NCI-H345 (cell line): ENCODE measurements at places on chromosomes 16 and 17.

GRCh38 chr16:28845293-28845692, 855 bp downstream of the TUFM start:
- peak; percentile 9 for DNase-seq

DNA sequence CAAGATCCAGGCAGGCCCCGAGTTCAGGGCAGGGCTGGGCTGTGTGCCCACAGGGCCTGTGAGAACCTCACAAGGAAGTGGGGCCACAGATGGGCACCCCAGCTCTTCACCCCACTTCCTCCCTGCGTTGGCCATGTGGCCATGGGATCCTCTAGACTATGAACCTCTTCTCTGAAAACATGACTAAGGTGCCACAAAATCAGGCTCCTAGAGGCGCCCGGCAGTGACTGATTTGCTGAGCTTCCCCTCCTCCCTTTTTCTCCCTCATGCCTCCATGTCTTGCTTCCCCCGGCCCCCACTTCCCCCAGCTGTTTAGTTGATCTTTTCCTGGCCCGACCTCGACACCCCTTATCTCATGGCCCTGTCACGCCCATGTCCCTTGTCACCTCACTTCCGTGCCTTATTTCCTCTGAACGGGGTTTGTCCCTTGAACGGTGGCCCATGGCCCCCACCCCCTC, 87.1 kb downstream of the KCNJ12 start:
- no peak for DNase-seq

- DNase-seq: no peak
These were observed 138.7 kb downstream of the GAS7 start for GRCh38 chr17:10059684-10060211.

- no peak for DNase-seq
These were observed 169.5 kb downstream of the VPS53 start for GRCh38 chr17:545156-545555.

DNA sequence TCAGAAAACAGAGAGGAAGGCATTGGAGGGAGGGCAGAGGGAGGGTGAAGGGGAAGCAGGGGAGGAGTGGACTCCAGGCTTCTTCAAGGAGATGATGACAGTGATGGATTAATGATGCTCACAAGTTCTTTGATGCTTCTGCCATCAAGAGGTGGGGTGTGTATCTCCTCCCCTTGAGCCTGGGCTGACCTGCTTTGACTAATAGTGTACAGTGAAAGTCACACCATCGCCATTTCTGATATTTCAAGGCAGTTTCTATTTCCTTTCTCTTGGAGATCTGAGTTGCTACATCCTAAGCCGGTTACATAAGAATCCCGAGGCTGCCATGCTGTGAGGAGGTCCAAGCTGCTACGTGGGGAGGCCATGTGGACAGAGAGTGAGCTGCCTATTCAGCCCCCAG, 312.5 kb downstream of the MAF start:
- DNase-seq: no peak

GRCh38 chr17:43365356-43365755, 33.4 kb upstream of the ARL4D start:
- DNase-seq: no peak

- no peak for DNase-seq
These were observed 57.3 kb upstream of the HNF1B start for GRCh38 chr17:37802061-37802595.

GRCh38 chr16:85126705-85127378, 14.6 kb upstream of the CIBAR2 start:
- no peak for DNase-seq

DNA sequence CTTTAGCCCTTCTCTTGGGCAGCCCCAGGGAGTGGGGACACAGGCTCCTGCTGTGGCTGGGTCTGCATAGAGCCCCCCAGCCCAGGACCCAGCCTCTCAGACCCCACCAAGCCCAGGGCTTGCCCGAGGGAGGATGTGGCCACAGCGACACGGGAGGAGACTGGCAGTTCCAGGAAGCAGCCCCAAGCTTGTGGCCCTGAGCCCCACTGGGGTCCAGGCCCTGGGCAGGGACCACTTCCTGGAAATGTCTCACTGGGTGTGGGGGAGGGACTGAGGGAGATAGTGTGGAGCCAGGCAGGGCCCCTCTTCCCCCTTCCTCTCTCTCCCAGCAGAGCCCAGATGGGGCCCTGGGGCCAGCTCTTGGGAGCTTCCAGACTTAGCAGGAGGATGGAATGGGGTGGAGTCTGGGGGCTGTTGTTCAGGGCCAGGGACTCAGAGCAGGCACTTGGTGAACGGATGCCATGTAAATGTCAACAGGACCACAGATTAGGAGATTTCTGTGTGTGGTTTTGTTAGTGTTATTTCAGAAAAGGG, 35.3 kb downstream of the ADGRG5 start:
- DNase-seq: no peak

- DNase-seq: no peak
These were observed 39.6 kb downstream of the CYLD start for GRCh38 chr16:50781518-50781917.

GRCh38 chr17:20927308-20927977, 115.4 kb downstream of the USP22 start:
- no peak for DNase-seq

- DNase-seq: peak; percentile 92
These were observed at the start of gene GPRC5C for GRCh38 chr17:74431568-74432423. GPRC5C (plus strand) TSS chr17:74432088; CDS start chr17:74439777, 7,689 bp downstream.

GRCh38 chr17:35073991-35074627, 10.6 kb upstream of the RFFL start:
- DNase-seq: no peak

GRCh38 chr17:72090108-72090507, 30.7 kb upstream of the SOX9 start:
- DNase-seq: no peak

DNA sequence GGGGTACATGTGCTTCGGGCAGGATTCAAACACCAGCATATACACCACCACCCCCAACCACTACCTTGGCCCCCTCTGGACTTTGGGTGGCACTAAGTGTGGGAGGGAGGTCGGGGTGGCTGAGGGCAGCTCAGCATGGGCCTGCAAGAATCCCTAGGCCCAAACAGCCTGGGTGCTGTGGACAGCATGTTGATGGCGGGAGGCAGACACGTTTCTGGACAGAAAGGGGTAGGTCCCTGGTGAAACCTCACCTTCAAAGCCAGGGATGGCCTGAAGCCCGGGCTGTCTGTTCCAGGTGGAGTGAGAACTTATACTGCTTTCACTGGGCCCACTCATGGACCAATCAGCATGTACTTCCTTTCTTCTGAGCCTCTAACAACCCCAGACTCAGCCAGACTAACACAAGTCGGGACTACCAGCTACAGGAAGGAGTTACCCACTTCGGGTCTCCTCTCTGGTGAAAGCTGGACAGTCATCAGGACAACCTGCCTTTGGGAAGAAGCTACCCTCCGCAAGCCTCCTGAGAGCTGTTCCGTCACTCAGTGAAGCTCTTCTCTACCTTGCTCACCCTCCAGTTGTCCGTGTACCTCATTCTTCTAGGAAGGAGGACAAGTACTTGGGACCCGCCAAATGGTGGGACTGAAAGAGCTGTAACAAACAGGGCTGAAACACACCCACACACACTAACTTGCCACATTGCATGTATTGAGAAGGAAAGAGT, 203.0 kb downstream of the CPPED1 start:
- DNase-seq: no peak

DNA sequence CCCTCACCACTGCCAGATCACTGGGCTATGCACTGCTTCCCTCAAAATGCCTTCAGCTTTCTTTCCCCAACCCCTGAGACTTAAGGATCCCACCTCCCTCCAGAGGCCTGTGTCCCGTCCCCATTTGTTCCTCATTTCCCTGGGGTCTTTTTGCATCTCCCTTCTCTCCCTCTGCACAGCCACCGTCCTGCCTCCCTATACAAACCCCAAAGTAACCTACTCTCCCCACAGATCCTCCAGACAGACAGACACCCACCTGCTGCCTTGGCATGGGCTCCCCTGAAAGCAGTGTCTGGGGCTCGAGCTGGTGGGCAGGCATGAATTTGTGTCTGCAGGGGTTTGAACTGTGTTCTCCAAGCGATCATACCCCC, 69.4 kb upstream of the TNRC6C start:
- DNase-seq: no peak

DNA sequence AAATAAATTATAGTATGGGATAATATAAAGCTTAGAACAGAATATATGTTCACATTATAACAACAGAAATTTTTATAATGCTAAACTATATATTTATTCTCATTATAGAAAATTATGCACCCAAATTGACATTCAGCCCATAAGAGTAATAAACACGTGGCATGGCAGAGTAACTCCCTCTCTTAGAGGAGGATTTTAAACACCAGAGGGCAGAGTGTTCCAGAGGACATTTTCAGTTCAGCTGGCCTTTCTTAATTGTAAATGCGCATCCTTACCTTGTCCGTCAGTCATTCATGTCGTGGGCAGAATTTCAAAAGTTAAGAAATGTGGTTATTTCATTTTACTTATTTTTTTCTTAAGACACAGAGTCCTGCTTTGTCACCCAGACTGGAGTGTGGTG, 147.1 kb downstream of the TANC2 start:
- DNase-seq: no peak

DNA sequence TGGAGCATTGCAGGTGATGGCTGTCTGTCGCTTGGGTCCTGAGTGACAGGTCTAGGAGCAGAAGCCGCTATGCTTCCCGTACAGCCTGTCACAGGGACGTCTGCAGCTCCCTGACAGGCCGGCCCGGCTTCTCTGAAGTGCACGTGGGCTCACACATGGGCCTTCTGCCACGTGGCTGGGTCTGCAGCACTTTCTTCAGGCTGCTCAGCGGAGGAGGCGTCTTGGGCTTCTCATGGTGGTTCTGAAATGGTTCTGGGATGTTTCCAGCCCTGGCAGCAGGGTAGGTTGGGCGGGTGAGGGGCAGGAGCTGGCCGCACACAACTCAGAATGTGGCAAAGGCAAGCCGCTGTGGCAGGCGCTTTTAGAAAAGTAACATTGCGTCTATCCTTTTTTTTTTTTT, 80.3 kb upstream of the ZNF750 start:
- no peak for DNase-seq

DNA sequence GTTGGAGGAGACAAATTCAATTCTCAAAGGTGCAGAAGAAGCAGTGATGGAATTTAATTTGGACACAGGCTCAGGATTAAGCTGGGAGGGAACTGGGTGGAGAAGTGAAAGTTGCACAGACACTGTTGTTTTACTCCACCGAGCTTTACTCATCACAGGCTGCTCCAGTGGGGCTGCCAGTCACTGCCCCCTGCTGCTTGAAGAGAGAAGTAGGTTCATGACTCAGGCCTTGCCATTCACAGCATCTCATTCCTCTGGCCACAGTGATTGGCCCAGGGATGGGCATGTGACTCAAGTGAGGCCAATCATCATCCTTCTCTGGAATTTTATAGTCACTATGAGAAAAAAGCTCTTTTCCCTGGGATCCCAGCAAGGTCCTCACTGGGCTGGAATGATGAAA, 11.8 kb downstream of the GNAO1 start:
- no peak for DNase-seq

GRCh38 chr16:51262428-51262827, 111.4 kb upstream of the SALL1 start:
- no peak for DNase-seq

- DNase-seq: no peak
These were observed 11.0 kb downstream of the ADORA2B start for GRCh38 chr17:15955793-15956541.
